A549 treated with RU486 at 1 μM for 4 hours (cell line): ENCODE measurements at places on chromosomes 11 and 22. TPM values are rescaled to one million over a fixed set of nuclear protein-coding genes. Genes with fewer than 3 reads are reported as not detected.

The PIH1D2 gene
- total RNA-seq, result 0.83 to 1.4 TPM (median 1.2 TPM) in 5 replicates

The CREB3L1 gene
- total RNA-seq, result 3.9 to 6.2 TPM (median 5.2 TPM) in 5 replicates

The OR8D4 gene
- total RNA-seq, result not detected in 5 replicates

The BAIAP2L2 gene
- 3.2 to 4.9 TPM (median 4.4 TPM) in 5 replicates for total RNA-seq

The FOLR2 gene
- total RNA-seq, result not detected in 5 replicates

The OR2AT4 gene
- not detected in 5 replicates for total RNA-seq

The RNF214 gene
- total RNA-seq, result 8.0 to 10.8 TPM (median 9.6 TPM) in 5 replicates

The PTPN5 gene
- not detected in 5 replicates for total RNA-seq

The MMP11 gene
- total RNA-seq, result 0.17 to 0.42 TPM (median 0.33 TPM) in 4 of 5 replicates, not detected in the other

The PANX3 gene
- not detected in 5 replicates for total RNA-seq

The CREBZF gene
- 15.3 to 33.0 TPM (median 32.6 TPM) in 5 replicates for total RNA-seq

The HEPHL1 gene
- total RNA-seq, result not detected in 5 replicates

The PIWIL4 gene
- 0.19 to 0.25 TPM (median 0.21 TPM) in 4 of 5 replicates, not detected in the other for total RNA-seq

The OR52E1 gene
- total RNA-seq, result not detected in 5 replicates

The CYP2R1 gene
- total RNA-seq, result 9.0 to 12.5 TPM (median 12.2 TPM) in 5 replicates

The MB gene
- 6.8 to 8.3 TPM (median 7.2 TPM) in 5 replicates for total RNA-seq

The CNGA4 gene
- total RNA-seq, result 0.07 to 0.19 TPM (median 0.09 TPM) in 3 of 5 replicates, not detected in the others
